ENCODE measurements at places on chromosomes 11 and 22. TPM values are rescaled to one million over a fixed set of nuclear protein-coding genes. Genes with fewer than 3 reads are reported as not detected.

C1QTNF5 gene
- 0.31 TPM for total RNA-seq

ILK gene
- total RNA-seq = 86.5 TPM

UPB1 gene
- 0.11 TPM for total RNA-seq

LRP4 gene
- total RNA-seq = 39.6 TPM

KRTAP5-10 gene
- total RNA-seq = not detected

LIPT2 gene
- total RNA-seq = 8.6 TPM

OR51Q1 gene
- total RNA-seq = not detected

LUZP2 gene
- 0.17 TPM for total RNA-seq

UBQLN3 gene
- total RNA-seq = not detected

FOLR3 gene
- not detected for total RNA-seq

FIBIN gene
- total RNA-seq = not detected

MYOD1 gene
- total RNA-seq = not detected

PANX1 gene
- 39.0 TPM for total RNA-seq

RAB3IL1 gene
- 21.9 TPM for total RNA-seq
